ENCODE measurements at places on chromosomes 4 and X.

DNA sequence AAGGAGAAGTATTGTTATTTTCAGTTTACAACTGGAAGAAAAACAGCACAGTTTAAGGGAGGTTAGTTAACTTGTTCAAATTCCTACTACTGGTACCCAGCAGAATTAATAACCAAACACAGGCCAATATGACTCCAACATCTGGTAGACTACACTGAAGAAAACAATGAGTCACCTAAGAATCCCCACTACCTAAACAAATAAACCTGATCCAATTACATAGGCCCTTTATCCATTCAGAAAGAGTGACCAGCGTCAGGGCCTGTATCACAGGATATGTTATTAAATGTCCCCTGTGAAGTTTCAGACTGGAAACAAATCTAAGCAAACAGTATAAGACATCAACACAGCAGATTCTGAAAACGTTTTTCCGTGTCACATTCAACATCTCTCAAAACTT is 492.5 kb upstream of the INTU start:
- DNase-seq = no peak

DNA sequence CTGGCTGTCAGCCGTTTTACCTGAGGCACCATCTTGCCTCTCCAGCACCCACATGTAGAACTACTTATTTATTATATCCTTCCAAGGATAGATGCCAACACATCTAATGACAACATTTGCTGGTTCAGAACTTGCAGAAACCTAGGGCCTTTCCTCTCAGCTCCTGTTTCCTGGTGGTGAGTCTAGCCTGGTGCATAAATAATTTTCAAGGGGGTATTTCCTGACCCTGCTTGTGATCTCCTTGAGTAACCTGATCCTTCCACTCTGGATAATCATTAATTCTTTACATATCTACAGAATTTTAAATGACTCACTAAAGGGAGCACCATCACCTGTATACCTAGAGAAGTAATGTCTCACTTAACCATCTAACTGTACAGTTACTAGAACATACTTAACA is 153.4 kb downstream of the PPARGC1A start:
- no peak for DNase-seq

- no peak for DNase-seq
Measured at GRCh38 chr4:102580463-102580842, 79.3 kb downstream of the NFKB1 start.

- no peak for DNase-seq
Measured at GRCh38 chr4:133776503-133776902, 425.1 kb downstream of the PABPC4L start.

GRCh38 chrX:19705196-19705769 is 182.1 kb downstream of the SH3KBP1 start:
- DNase-seq = no peak

- no peak for DNase-seq
Measured at GRCh38 chrX:45986971-45987370, 558.2 kb downstream of the ZNF674 start.

GRCh38 chr4:1198098-1198844 is 25.9 kb upstream of the SPON2 start:
- DNase-seq = no peak

GRCh38 chrX:102659790-102660757 is 8.8 kb downstream of the GPRASP1 start:
- peak; percentile 64 for DNase-seq

- DNase-seq = no peak
Measured at GRCh38 chrX:85544609-85545008, 165.1 kb upstream of the POF1B start.

DNA sequence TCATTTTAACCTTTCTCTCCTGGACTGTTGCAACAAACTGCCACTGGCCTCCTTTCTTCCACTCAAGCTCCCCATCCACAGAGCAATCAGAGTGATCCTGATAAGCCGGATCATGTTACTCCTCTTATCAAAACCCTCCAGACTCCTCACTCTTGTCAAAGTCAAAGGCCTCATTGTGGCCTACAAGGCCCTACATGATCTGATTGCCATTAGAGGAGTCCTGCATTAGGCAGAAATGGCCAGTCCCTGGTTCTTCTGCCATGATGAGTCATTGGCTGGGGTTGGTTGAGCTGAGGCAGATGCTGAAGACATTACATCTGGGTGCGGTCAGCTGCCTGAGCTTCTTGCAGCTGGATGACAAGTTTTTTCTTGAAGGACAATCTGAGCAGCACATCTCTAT is 32.7 kb upstream of the CASK start:
- no peak for DNase-seq

GRCh38 chr4:125313497-125313896 is 1.3 kb upstream of the FAT4 start:
- no peak for DNase-seq

GRCh38 chr4:3227878-3228675 is 20.9 kb upstream of the MSANTD1 start:
- DNase-seq = no peak

DNA sequence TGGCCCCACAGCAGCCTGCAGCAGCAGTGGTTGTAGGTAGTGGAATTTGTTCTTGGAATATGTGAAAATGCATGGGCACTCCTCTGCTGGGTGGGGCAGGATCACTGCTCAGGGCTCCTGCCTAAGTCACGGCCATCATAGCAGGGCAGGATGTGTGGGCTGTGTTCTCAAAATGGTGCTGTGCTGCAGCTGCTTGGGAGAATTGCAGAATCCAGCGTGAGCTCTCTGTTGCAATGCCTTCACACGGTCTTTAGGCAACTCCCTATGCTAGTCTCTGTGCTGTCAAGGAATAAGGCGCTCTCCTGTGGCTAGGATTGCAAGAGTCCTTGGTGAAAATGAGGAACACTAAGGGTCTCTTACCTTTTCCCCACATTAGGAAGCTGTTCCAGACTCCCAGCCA is 42.9 kb downstream of the F8 start:
- DNase-seq = no peak

DNA sequence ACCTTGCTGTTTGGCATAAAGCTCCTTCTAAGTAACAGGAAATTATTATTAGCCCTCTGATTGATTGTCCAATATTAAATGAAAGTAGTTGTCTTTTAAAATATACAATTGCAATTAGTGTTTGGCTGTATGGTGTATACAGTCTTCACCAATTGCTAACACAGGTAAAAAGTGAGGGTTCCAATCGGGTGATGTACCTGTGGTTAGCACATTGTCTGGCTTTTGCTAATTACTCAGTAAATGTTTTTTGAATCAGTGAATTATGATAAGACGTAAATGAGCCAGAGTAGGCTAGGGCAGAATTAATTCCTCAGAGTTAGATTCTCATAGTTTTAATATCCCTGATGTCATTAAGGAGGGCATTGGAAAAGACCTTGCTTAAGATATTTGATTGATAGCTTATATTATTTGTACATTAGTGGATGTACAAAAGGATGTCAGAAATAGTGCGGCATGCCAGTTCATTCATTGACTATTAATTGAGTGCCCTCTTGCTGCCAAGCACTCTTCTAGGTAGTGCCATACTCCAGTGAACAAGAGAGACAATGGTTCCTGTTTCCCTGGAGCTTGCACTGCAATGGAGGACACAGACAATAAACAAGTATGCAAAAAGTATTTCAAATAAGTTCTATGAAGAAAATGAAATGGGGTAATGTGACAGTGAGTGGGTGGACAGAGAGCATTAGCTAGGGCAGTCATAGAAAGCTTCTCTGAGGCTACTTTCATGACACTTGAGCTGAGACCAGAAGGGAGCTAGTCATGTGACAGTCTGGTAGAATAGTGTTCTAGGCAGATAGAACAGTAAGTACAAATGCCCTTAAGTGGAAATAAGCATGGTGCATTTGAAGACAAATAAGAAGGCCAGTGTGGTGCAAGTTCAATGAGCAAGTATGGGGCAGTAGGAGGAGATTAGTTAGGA is 205.9 kb upstream of the CASK start:
- no peak for DNase-seq

- DNase-seq = no peak
Measured at GRCh38 chr4:151783867-151784266, 23.1 kb upstream of the GATB start.

- DNase-seq = no peak
Measured at GRCh38 chr4:153217440-153217839, 13.2 kb downstream of the TRIM2 start.

DNA sequence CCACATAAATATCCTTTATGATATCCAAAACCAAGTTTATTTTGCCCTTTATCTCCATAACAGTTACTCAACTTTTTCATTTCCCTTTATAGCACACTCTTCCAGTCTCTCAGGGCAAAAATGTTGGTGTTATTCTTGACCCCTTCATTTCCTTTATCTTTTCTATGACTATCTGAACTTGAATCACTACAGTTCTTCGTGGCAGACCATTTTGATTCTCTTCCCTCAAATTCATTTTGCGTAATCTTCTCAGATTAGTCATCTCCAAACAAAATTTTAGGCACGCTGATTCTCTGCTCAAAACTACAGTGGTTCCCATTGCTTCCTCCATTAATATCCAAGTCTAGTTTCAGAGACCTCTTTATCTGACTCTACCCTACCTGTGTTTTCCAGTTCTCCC is 26.1 kb downstream of the RUFY3 start:
- no peak for DNase-seq

DNA sequence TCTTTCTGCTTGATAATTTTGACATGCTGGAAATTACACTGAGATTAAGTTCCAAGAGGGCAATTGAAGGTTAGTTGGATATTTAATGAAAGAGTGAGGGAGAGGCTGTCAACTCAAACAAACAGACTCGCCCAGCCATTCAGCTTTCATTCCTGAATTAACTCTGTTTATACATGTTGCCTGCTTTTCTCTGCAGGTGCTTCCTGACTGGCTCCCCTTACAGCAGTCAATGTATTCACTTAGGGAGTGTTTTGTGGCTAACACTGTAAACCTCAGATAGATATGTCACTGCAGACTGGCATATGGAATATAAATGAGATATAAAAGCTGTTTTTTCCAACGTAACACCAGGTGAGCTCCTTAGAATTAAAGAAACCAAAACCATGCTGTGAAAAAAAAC is 28.7 kb downstream of the TMPRSS11A start:
- DNase-seq = no peak

- DNase-seq = no peak
Measured at GRCh38 chr4:81498046-81498445, 26.3 kb upstream of the RASGEF1B start.

DNA sequence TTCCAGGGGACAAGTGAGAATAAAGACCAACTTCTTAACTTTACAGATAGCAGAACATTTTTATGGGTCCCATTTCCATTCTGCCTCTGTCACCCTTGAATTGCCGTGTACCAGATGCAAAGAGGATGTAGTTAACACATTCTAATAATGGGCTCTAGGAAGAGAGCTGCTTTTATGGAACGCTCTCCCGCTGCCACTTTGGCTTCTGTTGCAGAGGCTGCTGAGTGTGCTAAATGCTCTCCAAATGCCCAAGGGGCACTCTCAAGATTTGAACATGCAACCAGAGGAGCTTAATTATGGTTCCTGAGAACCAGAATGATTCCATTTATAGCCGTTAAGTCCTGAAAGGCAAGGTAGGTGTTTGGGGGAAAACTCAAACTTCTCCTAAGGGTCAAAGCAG is 28.1 kb upstream of the GPC3 start:
- no peak for DNase-seq

GRCh38 chr4:124682384-124682783 is 30.1 kb downstream of the ANKRD50 start:
- no peak for DNase-seq

DNA sequence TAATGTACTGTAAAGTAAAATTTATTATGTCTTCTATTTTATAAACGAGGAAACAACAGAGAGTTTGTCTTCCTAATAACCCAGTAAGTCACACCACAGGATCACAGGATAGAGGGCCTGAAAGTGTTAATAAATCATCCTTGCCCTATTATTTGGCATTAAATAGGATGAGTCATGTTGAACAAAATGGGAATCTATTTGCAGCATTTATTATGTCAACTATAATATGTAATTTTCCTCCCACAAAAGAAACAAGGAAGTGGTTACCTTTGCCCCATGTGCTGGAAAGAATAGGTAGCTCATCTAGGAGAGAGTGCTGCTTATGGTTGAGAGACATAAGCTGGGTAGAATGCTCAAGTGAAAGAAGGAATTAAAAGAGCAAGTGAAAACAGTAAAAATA is 237.6 kb upstream of the NDST3 start:
- DNase-seq = no peak

- no peak for DNase-seq
Measured at GRCh38 chrX:70525733-70526132, 81.1 kb downstream of the DLG3 start.

GRCh38 chr4:8441499-8442091 is 1.0 kb downstream of the TRMT44 start:
- DNase-seq = no peak

DNA sequence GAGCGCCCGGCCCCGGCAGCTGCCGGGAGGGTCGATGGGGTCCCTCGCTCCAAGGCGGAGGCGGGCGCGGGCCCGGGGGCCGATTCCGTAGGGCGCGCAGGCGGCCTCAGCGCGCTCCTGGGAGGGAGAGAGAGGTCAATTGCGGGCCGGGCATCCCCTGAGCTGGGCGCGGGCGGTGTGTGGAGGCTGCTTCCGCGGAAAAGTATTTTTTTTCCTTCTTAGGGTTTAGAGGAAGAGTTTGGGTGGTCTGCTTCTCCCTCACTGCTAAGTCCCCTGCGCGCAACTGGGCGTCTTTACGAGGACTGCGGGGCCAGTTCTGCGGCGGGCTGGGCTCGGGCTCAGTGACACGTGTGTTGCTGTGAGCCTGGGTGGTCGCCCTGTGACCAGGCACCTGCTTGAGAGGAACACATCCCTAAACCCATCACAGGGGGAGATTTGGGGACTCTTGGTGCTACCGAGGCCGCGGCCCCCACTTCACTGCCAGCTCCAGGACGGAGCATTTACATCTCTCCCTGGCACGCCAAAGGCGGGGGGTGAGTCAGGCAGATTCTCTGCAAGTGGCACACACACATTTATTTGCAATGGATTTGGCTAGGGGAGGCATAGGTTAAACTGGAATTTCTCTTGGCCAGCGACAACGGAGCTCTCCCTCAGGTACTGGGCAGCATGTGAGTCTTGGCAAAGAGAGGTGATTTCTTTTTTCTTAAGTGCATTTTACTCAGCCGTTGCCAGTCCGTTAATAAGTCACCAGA is 151.2 kb upstream of the SLC4A4 start:
- DNase-seq = peak; percentile 0

- no peak for DNase-seq
Measured at GRCh38 chr4:169601016-169601771, 11.2 kb downstream of the NEK1 start.

GRCh38 chrX:70172221-70172620 is 5.1 kb upstream of the DGAT2L6 start:
- no peak for DNase-seq

- no peak for DNase-seq
Measured at GRCh38 chr4:139978692-139979091, 175.3 kb downstream of the MAML3 start.
